ENCODE measurements at places on chromosomes 12 and 14.

GRCh38 chr12:131461096-131461495 lies 249.8 kb upstream of the SFSWAP start:
- no peak for DNase-seq

- peak; percentile 62 for DNase-seq
Observed at GRCh38 chr12:2152134-2152533, 99.3 kb downstream of the CACNA1C start.

- DNase-seq = no peak
Observed at GRCh38 chr14:22448035-22448904, 140.8 kb downstream of the DAD1 start.

- no peak for DNase-seq
Observed at GRCh38 chr12:41034686-41035085, 153.4 kb upstream of the PDZRN4 start.
